ENCODE measurements at places on chromosomes 1 and 21. TPM values are rescaled to one million over a fixed set of nuclear protein-coding genes. Genes with fewer than 3 reads are reported as not detected.
A peak's percentile ranks its signal among the peaks of the same experiment; 100 is the strongest.

The LYPD8 gene
- polyA plus RNA-seq, result 2.4 TPM

The EPHB2 gene
- polyA plus RNA-seq, result 1.1 TPM

The TMEM269 gene
- 0.06 TPM for polyA plus RNA-seq

The RGS8 gene
- polyA plus RNA-seq, result 0.01 TPM

The RNF186 gene
- 47.0 TPM for polyA plus RNA-seq

The BMP8B gene
- 13.8 TPM for polyA plus RNA-seq

GRCh38 chr1:167086033-167086432, 4.1 kb downstream of the GPA33 start:
- DNase-seq, result peak; percentile 51

DNA sequence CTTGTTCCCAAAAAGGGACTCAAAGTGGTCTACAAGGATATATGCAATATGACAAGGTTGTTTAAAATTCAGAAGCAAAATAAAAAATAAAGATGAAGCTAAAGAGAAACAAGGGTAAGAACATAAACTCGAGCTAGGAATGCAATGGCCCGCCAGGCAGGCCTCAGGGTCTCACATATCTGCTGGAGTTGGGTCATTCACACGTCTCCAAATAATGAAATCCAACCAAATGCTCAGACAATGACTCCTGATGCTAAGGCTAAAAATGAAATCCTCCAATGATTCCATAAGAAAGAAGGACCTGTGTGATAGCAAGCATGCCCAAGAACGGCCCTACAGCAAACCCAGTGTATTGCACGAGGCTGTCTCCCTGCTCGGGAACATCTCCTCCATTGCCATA, 153.3 kb upstream of the ETS2 start:
- DNase-seq, result no peak

DNA sequence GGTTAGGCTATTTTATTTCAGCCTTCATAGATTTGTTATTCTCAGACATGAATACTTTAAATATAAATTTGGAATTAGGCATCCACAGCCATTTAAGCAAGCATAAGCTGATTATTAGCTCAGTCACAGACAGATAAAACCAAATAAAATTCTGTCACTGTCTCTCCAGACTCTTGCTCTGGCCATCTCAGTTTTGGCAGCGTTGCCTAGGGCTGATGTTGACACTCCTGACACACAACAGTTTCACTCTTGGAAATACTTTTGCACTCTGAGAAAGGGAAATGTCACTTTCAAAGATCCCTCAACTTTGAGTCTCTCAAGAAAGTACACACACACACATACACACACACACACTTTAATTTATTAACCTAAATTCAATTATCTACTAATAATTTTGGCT, 372.7 kb downstream of the BRINP3 start:
- DNase-seq, result no peak

DNA sequence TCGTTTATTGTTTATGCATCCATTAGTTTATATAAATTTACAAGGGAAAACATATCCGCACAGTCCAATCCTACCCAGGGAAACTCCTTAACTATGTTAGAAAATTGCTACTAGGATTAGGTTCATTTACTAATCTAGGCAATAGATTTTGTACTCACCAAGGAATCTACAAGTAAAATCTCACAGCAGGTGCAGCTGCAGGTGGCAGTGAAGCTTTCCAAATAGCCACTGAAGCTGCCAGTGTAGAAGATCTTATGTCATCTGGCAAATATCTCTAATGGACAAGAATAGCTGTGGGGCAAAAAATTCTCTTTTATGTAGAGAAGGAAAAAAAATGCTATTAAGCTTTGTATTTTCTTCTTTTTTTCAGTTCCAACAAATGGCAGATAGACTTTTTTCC, 963.4 kb upstream of the ADGRL4 start:
- DNase-seq, result no peak

DNA sequence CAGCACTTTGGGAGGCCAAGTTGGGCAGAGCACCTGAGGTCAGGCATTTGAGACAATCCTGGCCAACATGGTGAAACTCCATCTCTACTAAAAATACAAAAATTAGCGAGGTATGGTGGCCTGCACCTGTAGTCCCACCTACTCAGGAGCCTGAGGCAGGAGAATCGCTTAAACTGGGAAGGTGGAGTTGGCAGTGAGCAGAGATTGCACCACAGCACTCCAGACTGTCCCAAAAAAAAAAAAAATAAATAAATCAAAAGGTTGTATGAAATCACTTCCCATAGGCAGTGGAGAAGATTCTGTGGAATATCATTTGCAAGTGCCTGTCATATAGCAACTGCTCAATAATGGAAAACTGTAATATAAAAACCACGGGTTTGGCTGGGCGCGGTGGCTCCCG, 65.1 kb upstream of the SERBP1 start:
- DNase-seq, result no peak

DNA sequence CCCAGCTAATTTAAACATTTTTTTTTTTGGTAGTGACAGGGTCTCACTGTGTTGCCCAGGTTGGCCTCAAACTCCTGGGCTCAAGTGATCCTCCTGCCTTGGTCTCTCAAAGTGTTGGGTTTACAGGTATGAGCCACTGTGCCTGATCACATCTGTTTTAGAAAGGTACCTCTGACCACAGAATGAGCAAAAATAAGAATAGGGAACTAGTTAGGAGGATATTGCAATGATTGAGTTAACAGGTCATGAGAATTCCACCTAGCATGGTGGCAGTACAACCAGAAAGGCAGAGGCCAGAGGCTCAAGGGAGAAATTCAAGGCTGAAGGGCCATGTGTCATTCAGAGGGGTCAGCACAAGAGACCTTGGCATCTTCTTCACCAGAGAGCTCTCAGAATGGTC, 49.6 kb downstream of the ELAPOR1 start:
- no peak for DNase-seq

GRCh38 chr1:160204526-160205241, 500 bp upstream of the PEA15 start:
- no peak for DNase-seq

GRCh38 chr1:231070758-231071444, 30.8 kb upstream of the FAM89A start:
- DNase-seq, result no peak

DNA sequence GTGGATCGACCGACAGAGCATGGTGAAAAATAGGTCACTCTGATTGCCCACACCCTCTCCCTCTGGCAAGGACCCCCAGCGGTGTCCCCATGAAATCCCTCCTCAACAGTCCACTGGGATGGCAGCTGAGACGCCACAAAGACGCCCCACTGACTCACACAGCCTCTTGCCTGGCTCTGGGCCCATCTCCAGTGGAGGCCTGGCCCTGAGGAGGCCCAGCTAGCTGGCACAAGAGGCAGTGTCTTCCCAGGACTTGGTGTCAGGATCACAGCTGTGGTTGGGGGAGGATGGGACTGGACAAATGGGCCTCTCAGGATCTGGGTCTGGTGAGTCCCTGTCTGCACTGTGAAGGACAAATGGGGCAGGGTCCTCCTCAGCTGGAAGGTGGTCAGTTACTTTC, 4.6 kb downstream of the ALX3 start:
- no peak for DNase-seq

GRCh38 chr21:34280389-34280795, 83.4 kb upstream of the KCNE2 start:
- DNase-seq, result no peak

DNA sequence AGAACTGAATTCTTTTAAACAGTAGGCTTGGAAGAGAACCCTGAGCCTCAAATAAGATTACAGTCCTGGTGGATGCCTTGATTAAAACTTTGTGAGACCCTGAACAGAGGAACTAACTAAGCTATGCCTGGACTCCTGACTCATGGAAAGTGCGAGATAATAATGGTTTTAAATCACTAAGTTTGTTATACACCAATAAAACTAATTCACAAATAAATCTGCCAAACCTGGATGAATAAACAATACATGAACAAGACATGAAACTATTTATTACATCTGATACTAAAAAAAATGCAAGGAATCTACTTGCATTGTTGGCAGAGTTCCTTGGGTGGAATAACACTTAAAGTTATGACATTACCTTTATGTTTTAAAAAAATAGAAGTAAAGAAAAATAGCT, 118.4 kb downstream of the PIGK start:
- DNase-seq, result no peak

DNA sequence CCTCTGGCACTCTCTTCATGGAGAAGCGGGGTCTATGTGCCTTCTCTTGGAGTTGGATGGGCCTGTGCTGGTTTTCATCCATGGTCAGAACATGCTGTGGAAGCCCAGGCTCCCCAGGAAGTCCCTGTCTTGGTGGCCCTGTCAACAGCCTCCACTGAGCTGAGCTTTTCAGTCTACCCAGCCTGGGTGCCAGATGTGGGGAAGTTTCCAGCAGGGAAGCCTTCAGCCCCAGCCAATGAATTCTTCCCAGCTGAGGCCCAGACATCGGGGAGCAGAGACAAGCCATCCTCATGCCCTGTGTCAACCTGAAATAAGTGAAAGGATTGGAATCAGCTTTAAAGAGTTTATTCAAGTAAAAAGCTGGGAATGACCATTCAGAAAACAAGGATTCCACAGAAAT, 75.1 kb upstream of the PGBD5 start:
- no peak for DNase-seq

DNA sequence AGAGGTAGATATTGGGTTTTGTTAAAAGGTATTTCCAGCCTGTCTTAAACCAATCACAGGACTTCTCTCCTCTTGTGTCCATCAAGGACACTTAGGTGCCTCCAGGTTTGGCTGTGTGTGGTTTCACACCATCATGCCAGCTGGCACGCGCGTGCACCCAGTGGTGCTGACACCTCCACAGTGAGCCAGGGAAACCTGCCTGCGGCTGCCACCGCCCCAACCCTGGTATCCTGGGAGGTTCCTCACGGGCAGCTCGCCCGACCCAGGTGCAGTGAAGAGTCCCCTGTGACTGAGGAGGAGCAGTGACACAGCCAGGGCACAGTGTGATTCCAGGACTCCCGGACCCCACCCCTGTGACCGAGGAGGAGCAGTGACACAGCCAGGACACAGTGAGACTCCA, 13.2 kb upstream of the COL6A2 start:
- DNase-seq, result no peak
